ENCODE measurements at places on chromosomes 2 and 18.

- DNase-seq = no peak
These were observed 112.6 kb downstream of the DDX1 start for GRCh38 chr2:15704086-15704787.

GRCh38 chr2:166560022-166560421, 66.0 kb upstream of the SCN7A start:
- no peak for DNase-seq

- peak; percentile 26 for DNase-seq
These were observed 43.1 kb downstream of the MAP3K19 start for GRCh38 chr2:135004005-135004746.

GRCh38 chr2:45729753-45730512, 78.5 kb downstream of the PRKCE start:
- no peak for DNase-seq

GRCh38 chr2:2021995-2022394, 277.7 kb upstream of the PXDN start:
- no peak for DNase-seq

DNA sequence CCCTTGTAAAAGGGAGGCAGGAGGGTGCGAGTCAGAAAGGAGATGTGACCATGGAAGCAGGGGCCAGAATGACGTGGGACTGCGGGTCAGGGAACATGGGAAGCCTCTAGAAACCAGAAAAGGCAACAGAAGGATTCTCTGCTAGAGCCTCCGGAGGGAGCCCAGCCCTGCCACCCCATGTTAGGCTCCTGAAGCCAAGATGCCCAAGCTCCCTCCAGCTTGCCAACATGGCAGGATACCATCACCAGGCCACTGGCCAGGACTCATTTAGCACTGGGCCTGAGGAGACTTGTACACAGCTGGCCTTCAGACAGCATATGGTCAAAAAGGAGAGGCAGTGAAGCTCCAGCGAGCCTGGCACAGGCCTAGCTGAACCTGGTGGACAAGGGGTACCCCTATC, 5.6 kb downstream of the TMEM247 start:
- DNase-seq = no peak

DNA sequence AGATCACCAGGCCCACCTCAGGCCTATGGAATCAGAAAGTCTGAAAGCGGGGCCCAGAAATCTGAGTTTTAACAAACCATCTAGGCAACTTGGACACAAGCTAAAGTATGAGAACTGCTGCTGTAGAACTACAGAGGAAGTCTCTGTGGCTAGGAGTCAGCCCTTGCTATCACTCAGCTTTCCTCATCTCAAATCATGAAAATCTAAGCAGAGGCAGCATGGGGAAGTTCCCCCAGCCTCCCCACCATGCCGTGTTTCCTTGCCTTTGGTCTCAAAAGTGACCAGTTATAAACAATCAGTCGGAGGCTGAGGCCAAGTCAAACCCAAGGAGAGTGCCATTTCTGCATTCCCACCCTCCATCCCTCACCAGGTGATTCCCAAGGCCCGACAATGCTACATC, 404.7 kb downstream of the BCL11A start:
- no peak for DNase-seq

All from cortex of kidney (tissue), 1 donor.